ENCODE measurements at places on chromosomes 11 and 22. TPM values are rescaled to one million over a fixed set of nuclear protein-coding genes. Genes with fewer than 3 reads are reported as not detected.

Gene IL18BP
- total RNA-seq, result 16.8 TPM

Gene CHRM1
- not detected for total RNA-seq

Gene MS4A2
- not detected for total RNA-seq

Gene SYCE3
- not detected for total RNA-seq

Gene GAL3ST1
- total RNA-seq, result not detected

Gene RIMBP3B
- total RNA-seq, result 0.11 TPM

Gene NPAT
- total RNA-seq, result 25.4 TPM

Gene CFAP68
- total RNA-seq, result 21.0 TPM

Gene MYRF
- total RNA-seq, result 0.31 TPM

Gene DEFB131B
- not detected for total RNA-seq

Gene CASP1
- 17.6 TPM for total RNA-seq

Gene FIBIN
- total RNA-seq, result not detected

Gene TNNI2
- total RNA-seq, result not detected

Gene SDHD
- total RNA-seq, result 29.4 TPM

Measured in CD4-positive, alpha-beta T cell (primary cell).